ENCODE measurements at places on chromosomes 7 and 10.

DNA sequence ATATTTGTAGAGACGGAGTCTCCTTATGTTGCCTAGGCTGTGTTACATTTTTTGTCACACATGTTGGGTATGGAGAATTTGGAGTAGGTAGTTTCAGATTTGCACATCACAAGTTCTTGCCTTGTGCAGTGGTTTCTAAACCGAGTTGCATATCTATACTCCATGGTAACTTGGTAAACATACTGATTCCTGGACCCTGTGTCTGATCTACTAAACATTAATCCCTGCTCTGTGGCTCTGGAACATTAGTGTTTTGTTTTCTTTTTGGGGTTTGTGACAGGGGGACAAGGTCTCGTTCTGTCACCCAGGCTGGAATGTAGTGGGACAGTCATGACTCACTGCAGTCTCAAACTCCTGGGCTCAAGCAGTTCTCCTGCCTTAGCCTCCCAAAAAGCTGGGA lies 24.7 kb downstream of the AUTS2 start:
- DNase-seq: peak; percentile 23

DNA sequence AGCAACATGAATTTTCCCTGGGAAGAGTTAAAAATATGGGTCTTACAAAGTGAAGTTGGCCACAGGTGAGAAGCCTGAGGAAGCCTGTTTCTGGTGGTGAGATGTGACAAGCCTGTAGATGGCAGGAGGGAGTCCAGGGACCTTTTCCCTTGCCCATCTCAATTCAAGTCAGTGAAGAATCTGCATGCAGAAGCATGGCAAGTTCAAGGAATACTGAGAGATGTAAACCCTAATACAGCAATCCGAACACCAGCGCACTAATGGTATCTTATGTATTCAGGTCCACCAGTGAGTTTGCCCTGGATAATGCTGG lies 73.6 kb downstream of the RHOBTB1 start:
- DNase-seq: no peak

GRCh38 chr7:134474828-134475227 lies 15.9 kb upstream of the AKR1B1 start:
- no peak for DNase-seq

- DNase-seq: no peak
These were observed 32.4 kb upstream of the TOMM7 start for GRCh38 chr7:22855049-22855392.

DNA sequence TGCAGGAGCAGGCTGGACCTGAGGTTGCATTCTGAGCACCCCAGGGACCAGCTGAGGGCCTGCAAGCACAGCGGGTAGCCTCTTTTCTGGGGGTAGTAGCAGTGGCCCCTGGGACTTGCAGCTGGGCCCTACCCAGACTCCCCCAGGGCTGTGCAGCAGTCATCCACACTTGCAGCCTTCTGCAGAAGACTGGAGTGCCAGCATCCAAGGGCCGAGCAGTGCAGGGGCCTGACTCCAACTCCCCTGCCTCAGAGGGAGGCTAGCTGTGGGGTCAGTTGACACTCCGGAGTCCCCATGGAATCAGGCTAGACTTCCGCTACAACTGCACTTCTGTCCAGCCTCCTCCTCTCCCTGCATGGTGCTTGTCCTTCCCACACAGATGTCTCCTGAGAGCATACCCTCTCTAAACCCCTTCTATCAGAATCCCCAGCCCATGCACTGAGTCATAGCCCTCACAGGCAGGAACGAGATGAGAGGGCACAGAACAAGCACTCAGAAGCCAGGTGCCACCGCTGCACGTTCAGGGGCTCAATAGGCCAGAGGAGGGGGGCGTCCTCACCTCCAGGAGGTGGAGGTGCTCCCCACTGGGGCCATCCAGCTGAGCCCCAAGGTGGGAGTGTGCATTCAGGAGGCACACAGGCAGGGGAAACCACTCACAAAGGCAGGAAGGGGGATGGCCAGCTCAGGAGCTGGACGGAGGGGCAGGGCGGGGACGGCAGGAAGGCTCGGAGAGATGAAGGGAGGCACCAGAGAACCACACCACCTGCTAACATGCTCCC lies 7.5 kb downstream of the RASGEF1A start:
- no peak for DNase-seq

GRCh38 chr7:302054-302992 lies 12.4 kb downstream of the FOXL3 start:
- DNase-seq: no peak

- DNase-seq: no peak
These were observed 95.9 kb downstream of the RGS10 start for GRCh38 chr10:119446441-119447277.

GRCh38 chr7:116670409-116671015 lies 1.5 kb upstream of the MET start:
- DNase-seq: peak; percentile 32

GRCh38 chr10:125928928-125929585 lies 32.7 kb downstream of the FANK1 start:
- DNase-seq: peak; percentile 48

GRCh38 chr7:150980663-150981062 lies 2.5 kb upstream of the KCNH2 start:
- DNase-seq: no peak

DNA sequence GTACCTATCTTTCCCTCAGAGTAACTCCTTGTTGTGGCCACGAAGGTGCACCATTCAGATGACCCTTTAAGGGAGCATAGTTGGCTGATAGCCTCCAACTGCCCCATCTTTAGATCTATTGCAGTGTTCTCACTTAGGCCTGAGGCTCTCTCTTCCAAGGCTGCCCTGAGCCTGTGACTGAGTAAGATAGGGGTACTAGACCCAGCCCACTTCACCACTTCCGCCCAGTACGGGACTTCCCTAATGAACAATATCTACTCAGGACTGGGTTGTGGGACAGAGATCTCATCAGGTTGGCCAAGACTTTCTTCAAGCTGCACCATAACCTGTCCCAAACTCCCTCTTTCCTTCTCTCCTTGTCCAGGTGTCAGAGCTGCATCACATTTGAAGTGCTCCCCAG lies 5.7 kb upstream of the GNAI1 start:
- no peak for DNase-seq

GRCh38 chr7:7148798-7149481 lies 33.4 kb upstream of the C1GALT1 start:
- DNase-seq: peak; percentile 90

DNA sequence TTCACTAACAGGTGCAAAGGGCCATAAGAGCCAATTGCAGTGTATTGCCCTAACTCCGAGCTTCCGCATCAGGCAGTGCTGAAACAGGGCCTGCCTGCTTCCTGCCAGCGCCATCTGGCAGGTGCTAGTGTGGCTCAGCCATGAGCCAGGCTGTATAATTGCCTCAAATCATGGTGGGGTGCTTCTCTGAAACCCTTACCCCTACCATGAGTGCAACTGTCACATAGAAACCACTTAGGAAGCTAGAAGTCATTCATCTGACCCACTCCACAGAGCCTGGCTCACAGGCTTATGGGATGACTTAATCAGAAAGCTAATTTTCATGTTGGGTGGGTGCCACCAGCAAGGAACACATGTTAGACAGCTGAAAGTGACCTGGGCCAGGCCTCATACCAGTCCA lies 133.3 kb upstream of the LAMB4 start:
- peak; percentile 61 for DNase-seq

DNA sequence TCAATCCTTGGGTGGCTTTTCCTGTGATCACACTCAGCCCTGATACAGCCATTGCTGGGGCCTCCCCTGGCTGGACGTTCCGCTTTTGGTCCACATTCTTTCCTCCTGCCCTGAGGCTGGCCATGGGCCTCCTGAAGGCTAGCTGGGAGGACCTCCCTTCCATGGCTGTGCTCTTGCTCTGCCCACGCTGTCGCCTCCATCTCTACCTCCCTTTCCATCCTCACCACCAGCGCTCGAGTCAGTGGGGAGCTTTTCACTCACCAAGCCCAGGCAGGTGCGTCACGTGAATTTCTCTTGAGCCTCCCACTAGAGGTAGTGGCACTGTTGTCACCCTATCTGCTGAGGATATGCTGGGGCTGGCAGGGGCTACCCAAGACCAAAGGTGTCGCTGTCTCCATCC lies 85.9 kb downstream of the BMS1 start:
- no peak for DNase-seq

DNA sequence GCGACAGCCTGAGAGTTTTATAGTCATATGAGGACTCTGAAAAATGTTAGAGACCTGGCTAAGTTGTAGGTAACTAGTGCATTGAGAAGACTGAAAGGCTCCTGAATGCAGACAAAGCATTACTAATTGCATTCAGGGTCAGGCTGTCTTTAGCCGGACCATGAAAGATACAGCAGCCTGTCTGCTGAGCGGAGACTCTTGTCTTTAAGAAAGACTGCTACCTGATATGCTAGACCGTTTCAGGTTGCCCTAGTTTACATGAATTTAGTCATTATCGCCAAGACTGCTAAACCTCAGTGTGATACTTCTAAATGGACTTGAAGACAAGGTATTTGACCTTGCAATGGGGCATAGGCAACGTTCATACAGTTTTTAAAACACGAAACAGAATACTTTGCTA lies 81.2 kb downstream of the BMPR1A start:
- DNase-seq: no peak

GRCh38 chr10:84348860-84349259 lies 20.5 kb downstream of the CCSER2 start:
- no peak for DNase-seq

- DNase-seq: no peak
These were observed 89.8 kb upstream of the HPS1 start for GRCh38 chr10:98536551-98536950.

DNA sequence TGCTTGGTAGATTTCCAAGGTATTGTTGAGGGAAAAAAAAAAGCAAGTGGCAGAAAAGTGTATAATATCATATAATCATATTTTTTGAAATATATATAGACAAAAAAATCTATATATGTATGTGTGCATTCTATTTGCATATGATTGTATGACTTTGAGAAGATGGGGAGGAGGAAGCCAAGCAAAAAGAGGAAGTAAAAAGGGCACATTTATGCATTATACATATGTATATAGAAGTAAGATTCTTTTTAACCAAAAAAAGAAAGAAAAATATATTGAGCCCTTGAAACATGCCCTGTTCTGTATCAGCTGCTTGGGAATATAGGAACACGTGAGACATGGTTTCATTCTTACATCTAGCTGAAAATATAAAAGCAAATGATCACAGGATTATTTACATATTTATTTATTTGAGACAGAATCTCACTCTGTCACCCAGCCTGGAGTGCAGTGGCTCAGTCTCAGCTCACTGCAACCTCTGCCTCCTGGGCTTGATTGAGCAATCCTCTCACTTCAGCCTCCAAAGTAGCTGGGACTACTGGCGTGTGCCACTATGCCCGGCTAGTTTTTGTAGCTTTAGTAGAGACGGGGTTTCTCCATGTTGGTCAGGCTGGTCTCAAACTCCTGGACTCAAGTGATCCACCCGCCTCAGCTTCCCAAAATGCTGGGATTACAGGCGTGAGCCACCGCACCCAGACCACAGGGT lies 18.0 kb upstream of the SLF2 start:
- DNase-seq: peak; percentile 47

DNA sequence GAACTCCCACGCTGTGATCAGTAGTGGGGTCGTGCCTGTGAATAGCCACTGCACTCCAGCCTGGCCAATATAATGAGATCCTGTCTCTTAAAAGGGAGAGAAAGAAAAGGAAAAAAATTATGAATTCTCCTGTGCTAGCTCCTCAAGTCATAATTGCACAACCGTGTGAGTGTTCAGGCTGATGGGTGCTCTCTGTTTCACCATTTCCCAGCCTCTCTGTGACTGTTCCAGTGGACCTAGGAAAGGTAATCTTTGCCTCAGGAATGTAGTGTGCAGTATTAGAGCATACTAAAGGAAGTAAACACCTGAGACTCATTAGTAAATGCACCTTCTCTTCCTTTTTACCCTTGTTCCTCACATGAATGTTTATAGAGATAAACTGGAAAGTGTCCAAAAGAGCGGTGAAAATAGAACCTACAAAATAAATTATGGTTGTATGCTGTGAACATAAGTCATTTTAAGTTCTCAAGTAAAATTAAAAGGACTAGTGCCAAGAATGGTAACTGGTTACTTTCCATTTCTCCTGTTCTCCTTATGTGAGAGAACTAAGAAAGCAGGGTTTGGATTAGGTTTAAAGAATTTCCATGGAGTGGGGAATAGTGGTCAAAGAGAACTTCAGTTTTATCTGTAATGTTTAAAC lies 42.7 kb downstream of the INPP5F start:
- no peak for DNase-seq

DNA sequence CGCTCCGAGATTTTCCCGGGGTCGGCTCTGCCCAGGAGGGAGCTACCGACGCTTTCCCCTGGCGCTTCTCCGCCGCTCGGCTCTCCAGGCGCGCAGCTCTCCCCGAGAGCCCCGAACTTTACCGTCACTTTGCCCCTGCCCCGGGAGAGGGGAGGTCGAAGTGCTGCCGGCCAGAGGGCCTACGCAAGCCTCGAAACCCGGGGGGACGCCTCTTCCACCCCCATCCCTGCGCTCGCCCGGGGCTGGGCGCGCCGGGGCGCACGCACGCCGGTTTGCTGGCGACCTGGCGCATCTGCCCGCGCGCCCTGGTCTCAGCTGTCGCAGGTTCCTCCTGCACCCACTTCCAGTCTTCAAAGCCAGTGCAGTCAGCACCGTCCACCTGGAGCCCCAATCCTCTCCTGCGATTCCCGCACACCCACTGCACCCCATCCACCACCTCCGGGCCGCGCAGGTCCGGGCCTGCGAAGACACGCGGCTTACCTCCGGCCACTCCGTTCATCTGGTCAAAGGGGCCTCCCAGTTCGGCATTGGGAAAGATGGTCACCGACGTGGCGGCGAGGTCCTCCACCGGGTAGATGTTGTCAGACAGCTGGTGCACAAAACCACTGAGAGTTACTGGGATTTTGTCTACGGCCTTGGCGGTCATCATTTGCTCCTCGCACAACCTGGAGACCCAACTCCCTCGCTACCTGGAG lies 638 bp downstream of the EGR2 start:
- DNase-seq: no peak

DNA sequence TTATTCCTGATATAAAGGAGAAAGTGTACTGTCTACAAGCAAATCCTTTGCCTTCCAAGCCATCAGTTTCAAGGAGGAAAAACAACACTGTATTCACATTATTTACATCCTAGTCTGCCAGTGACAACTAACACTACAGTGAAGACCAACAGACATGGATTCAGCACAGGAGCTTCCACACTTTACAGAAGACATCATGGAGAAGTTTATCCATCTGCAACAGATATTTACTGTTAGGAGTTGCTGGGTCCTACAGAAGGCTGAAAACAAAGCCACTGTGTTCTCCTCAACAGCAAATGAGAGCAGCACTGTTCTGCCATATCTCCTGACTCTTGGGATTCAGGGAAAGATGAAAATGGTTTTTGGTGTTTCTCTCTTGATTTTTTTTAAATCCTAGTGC lies 31.9 kb downstream of the NAPEPLD start:
- DNase-seq: no peak

GRCh38 chr7:73822319-73823173 lies 8.2 kb upstream of the CLDN4 start:
- peak; percentile 99 for DNase-seq

GRCh38 chr7:38307640-38308039 lies 34.2 kb upstream of the TARP start:
- no peak for DNase-seq

DNA sequence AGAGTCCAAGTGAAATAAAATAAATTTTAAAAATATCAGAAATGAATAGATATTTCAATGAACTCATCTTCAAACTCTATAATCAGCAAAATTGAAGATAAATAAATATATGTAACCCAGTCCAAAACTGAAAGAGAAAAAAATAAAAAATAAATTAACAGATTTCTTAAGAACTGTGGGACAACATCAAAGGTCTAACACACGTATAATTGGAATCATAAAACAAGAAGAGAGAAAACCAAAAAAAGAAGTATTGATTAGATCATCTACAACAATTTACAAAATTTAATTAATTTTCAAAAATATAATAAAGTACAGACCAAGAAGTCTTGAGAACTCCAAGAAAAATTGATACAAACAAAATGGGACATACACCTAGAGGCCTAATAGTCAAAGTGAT lies 625.8 kb upstream of the SORCS1 start:
- DNase-seq: no peak
